ENCODE measurements at places on chromosomes 3 and 15. TPM values are rescaled to one million over a fixed set of nuclear protein-coding genes. Genes with fewer than 3 reads are reported as not detected.

DNA sequence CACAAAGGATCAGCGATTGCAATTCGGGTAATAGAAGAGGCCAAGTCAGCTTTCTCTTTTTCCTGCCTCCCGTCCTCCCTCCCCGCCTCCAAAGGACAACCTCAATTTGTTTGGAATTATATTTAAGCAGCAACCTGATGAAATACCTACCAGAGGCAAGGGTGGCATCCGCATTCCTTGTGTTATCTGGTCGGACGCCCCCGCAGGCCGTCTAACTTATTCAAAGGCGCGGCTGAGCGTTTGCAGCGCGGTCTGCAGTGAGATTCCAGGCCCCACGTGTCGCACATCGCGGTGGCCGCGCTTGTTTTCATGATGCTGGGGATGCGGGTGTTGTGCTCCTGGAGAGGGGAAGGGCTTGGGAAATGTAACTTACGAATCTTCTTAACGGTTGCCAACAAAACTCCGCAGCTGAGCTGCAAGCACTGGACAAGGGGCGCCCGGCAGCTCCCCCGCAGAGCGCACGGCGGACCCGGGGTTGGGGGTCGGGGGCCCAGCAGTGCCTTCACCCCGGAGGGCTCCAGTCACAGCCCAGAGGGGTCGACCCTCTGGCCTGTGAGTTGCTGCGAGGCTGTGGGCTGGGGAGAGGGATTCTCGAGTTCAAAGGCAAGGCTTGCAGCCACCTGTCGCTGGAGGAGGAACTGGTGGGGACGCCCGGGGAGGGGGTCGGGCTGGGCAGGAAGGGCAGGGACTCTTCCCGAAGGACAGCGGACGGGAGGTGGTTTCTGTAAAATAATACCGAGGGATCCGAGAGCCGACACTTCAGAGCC, 20.5 kb upstream of the RGMA start:
- H3K4me3 ChIP-seq: no peak overlapping the region
- no peaks in the 10 kb centered on the region for H3K4me1 ChIP-seq
- H3K27ac ChIP-seq: no peak overlapping the region
- H3K27me3 ChIP-seq: peaks cover 7% of the 10 kb centered on the region

- DNase-seq: peak; percentile 86
- H3K27me3 ChIP-seq: no peaks in the 10 kb centered on the region
- no peak overlapping the region for H3K27ac ChIP-seq
- H3K36me3 ChIP-seq: no peaks in the 10 kb centered on the region
- no peak overlapping the region for H3K4me3 ChIP-seq
- H3K4me1 ChIP-seq: peaks cover 9% of the 10 kb centered on the region
Measured at GRCh38 chr15:90143166-90143655, 40.9 kb upstream of the IDH2 start.

DNA sequence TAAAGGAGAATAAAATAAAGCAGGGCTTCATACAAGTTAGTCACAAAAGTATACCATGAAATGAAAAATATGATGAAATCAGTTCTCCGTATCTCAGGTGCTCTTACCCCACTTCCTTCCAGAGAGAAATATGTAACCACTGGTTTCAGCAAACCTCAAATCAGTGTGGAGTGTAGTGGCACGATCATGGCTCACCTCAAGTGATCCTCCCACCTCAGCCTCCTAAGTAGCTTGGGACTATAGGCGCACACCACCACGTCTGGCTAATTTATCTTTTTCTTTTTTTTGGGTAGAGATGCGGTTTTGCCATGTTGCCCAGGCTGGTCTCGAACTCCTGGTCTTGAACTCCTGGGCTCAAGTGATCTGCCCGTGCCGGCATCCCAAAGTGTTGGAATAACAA, 24.2 kb downstream of the DENND4A start:
- no peaks in the 10 kb centered on the region for H3K27me3 ChIP-seq
- no peaks in the 10 kb centered on the region for H3K36me3 ChIP-seq
- no peak for DNase-seq

Gene FHIT
- 7.1 TPM for total RNA-seq

GRCh38 chr3:13605555-13605954, 56.6 kb downstream of the FBLN2 start:
- DNase-seq: no peak
- H3K4me1 ChIP-seq: no peaks in the 10 kb centered on the region
- no peaks in the 10 kb centered on the region for H3K27me3 ChIP-seq

DNA sequence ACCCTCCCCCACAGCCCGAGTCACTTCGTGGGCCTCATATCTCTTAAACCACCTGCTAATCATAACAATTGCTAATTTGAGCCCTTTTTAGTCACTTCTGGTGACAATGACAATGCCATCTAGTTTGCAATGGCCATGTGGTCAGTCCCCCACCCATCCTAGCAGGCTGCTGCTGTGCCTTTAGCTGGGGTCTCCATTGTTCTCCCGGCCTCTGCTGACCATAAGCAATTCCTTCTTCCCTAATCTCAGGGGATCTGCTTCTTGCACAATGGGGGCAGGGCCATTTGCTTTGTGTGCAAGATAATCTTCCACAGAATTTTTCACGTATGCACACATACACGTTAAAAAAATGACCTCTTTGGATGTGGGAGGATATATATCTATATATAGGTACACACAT, 406.1 kb upstream of the ONECUT1 start:
- no peak overlapping the region for H3K4me3 ChIP-seq
- no peaks in the 10 kb centered on the region for H3K27me3 ChIP-seq
- DNase-seq: no peak
- no peaks in the 10 kb centered on the region for H3K36me3 ChIP-seq
- H3K27ac ChIP-seq: no peak overlapping the region
